ENCODE measurements at places on chromosomes 3 and 15.

DNA sequence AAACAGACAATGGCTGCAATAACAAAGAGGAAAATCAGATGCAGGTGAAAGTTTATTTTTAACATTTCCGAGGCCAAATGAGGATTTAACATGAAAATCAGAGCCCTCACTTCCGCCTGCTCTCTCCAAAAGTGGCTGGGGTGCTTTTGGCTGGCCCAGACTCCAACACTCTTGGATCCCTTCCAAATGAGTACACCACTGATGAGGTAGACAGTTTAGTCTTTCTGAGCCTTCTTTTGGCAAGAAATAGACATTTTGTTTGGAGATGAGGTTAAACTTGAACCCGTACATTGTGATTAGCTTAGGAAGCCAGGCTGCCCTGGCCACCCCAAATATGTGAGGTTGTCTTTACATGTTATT lies 51.0 kb upstream of the TRA2B start:
- DNase-seq = no peak

GRCh38 chr15:80437334-80437891 lies 33.2 kb downstream of the ARNT2 start:
- no peak for DNase-seq

DNA sequence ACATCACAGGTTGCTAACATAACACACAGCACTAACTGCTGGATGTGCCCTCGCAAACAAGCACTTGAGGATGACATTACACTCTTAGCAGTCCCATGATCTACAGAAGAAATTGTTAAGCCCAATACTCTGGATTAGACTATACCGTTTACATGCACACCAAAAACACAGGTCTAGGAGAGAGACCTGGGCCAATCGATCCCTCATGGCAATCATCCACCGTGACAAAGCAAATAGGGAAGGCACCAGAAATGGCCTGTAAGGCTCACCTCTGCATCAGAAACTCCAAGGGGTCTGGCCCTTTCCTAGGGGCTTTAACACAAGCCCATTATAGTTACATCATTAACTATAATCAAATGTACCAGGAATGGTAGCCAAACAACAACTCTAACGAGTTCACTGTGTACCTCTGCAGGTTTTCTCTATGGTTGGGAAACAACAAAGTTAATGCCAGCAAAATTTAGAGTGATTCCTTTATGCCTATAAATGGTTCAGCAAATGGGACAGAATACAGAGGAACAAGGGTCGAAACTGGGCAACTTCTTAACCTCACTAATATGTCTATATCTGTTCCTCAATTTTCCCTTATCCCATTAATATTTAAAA lies 18.5 kb downstream of the TRANK1 start:
- no peak for DNase-seq

GRCh38 chr3:194312743-194313281 lies 38.3 kb downstream of the CPN2 start:
- DNase-seq = no peak

GRCh38 chr15:40368719-40369473 lies 10.9 kb downstream of the DISP2 start:
- no peak for DNase-seq

GRCh38 chr15:41512940-41513505 lies 604 bp downstream of the LTK start:
- peak; percentile 36 for DNase-seq

DNA sequence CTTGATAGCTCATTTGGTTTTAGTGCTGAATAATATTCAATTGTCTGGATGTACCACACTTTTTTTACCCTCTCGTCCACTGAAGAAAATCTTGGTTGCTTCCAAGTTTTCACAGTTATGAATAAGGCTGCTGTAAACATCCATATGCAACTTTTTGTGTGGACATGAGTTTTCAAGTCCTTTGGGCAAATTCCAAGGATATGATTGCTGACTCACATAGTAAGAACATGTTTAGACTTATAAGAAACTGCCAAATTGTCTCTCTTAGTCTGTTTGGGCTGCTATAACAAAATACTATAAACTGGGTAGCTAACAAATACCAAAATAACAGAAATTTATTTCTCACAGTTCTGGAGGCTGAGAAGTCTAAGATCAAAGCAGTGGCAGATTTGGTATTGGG lies 59.5 kb upstream of the TNFSF10 start:
- DNase-seq = no peak

DNA sequence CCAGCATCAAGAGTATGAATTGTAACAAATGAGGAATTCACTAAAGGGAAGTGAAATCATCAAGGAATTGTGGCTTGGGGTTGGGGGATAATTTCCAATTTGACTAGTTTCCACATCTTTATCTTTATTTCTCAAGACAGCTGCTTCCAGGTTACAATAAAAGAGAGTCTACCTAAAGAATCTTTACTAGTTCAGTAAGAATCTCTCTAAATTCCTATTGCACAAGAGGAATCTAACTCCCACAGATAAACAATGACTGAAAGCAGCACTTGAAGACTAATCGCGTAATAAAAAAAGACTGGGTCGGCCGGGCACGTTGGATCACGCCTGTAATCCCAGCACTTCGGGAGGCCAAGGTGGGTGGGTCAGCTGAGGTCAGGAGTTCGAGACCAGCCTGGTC lies 194.4 kb downstream of the KBTBD8 start:
- DNase-seq = no peak

GRCh38 chr15:76006136-76006778 lies 6.0 kb downstream of the NRG4 start:
- DNase-seq = peak; percentile 19

- DNase-seq = no peak
Measured at GRCh38 chr3:10517627-10518026, 12.2 kb upstream of the ATP2B2 start.

GRCh38 chr3:15300323-15301078 lies 31.9 kb downstream of the SH3BP5 start:
- peak; percentile 60 for DNase-seq

- no peak for DNase-seq
Measured at GRCh38 chr3:47404431-47404876, 23.6 kb downstream of the PTPN23 start.

- no peak for DNase-seq
Measured at GRCh38 chr15:90291679-90292356, 26.3 kb downstream of the NGRN start.

DNA sequence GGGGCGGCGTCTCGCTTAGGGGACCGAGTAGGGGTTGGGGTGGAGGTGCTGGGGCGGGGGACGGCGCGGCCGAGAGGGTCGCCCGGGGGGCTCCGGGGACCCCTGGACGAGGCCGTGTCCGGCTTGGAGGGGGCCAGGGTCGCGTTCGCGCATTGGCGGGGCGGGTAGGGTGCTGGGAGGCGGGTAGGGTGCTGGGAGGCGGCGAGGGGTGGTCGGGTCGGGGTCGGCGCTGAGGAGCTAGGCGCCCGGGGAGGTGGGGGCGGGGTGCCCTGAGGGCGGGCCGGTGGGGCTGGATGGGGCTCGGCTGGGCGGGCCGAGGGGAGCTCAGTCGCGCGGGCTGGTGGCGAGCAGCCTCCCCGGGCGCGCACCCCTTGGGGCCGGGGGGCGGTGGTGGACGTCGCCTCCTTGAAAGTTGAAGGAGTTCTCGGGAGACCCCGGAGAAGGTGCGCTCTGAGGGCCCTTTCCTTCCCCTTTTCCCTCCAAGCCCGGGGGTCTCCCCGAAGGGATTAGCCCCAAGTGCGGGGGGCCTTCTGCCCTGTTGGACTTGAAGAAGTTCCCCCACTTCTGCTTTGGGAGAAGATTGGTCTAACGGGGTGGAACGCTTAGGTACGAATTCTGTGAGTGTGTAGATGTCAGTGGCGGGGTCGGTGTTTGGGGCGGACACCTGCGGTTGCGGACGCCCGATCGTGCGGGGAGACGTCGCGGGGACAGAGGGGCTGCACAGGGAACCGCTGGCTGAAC lies 543 bp downstream of the MEF2A start:
- DNase-seq = peak; percentile 13

DNA sequence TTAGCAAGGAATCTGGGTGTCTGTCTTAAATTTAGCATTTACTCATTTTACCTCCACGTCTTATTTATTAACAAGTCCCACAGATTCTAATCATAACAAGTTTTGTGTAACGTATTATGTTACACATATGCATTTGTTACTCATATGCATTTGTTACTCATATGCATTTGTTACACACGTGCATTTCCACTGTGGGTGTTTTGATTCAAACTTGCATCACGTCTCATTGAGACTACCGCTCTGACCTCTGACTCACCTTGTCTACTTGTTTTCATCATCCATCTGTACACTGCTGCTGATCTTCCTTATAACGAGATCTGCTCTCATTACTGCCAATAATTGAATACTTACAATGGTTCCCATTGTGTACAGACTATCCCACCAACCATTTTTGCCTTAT lies 1141.4 kb downstream of the TBL1XR1 start:
- no peak for DNase-seq

DNA sequence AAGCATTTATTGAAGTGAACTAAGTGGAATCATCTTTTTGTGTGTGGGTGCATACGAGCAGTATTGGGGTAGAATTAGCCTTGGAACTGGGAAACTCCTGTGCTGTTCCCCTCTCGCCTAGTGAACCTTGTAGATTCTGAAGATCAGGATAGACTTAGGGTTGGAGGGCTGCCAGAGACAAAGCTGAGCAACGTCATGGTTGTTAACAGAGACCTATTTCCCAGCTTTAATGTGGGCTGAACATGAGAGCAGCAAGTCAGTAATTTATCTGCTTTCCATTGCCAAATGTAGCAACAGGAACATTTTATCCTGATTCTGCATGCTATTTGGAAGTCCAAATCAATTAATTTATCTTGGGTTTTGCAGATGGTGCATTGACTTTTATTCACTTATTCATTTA lies 246.6 kb downstream of the IL20RB start:
- DNase-seq = no peak

DNA sequence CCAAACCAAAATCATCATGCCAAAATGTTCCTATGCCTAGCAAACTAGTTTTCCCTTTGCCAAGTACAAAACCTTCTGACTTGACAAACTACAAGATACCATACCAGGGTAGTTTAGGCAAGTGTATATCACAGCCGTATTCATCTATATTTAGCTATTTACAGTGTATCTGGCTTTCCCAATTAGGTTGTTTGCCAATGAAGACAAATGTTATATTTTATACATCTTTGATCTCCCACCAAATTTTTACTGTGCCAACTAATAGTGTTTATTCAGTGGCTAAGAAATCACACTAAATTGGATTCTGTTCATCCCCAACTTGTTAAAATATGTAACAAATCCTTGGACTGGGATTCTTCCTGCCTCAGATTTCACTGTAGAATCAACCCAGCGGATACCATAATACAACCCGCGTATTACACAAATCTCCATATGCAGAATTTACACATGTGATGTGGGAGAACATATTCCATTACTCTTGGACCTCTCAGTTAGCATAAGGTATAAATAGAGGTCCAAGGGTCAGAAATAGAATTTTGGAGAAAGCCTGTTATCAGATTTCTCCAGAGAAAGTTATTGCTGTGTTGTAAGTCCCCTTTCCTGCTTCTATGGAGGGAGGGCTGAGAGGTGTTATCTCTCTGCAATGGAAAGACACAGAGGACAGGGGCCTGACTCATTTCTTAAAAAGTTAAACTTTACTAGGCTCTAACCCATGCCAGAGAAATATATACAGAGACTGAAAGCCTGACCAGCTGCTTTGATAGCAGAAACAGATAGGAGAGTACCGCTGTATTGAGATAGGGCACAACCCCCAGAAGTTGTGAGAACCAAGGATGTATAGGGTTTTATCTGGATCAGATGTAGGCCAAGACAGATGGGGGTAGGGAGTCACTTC lies 467.0 kb downstream of the FGF12 start:
- no peak for DNase-seq

DNA sequence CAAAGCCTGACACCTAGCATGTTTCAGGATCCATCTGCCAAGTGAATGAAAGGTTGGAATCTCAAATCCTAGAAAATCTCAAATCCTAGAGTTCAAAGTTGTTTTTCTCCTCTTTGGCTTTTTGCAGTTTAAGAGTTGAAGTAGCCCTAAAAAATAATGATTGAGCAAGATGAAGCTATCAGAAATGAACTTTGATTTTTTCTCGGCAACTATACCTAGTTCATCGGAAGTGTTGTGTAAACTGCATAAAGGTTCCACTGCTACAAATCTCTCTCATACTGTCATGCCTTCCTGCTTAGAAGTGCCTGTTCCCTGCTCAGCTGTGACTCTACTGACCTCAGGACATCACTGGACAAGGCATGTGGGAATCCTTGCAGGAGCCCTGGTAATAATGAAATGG lies 35.8 kb upstream of the FOXB1 start:
- no peak for DNase-seq

DNA sequence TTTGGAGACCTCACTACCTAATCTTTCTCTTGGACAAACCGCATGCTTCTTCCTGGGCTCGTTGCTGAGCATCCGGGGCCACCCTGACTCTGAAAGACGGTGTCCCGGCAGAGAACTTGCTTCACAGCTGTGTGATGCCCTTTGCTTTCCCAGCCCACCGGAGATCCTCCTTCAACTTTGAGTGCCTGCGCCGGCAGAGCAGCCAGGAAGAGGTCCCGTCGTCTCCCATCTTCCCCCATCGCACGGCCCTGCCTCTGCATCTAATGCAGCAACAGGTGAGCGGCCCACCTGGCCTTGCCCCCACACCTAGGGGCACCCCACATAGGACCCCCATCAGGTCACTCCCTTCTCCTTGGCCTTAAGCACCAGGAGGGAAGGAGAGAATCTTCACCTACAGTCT lies 37.7 kb downstream of the CHDH start:
- DNase-seq = no peak

DNA sequence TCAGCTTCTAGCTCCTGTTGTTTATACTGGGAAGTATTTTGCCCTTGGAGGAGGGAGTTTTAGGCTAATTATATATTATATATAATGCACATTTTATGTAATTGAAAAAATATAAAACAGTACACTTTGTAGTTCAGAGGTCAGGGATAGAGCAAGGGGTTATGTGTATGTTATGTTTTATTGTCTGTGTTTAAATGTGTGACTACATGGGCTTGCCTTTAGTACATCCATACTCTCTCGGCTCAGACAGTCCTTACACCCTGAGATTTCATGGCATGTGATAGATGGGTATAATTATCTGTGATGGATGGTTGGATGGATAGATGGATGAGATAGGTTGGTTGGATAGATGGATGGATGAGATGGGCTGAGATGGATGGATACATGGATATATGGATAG lies 17.4 kb upstream of the ST3GAL6 start:
- no peak for DNase-seq

- DNase-seq = no peak
Measured at GRCh38 chr3:183339461-183340086, 86.5 kb downstream of the B3GNT5 start.

- DNase-seq = no peak
Measured at GRCh38 chr15:60961541-60962485, 267.3 kb downstream of the RORA start.

- DNase-seq = no peak
Measured at GRCh38 chr3:54034971-54035370, 87.4 kb upstream of the CACNA2D3 start.

- DNase-seq = no peak
Measured at GRCh38 chr15:51652084-51652668, 29.1 kb upstream of the SCG3 start.

GRCh38 chr3:30614943-30615342 lies 8.5 kb downstream of the TGFBR2 start:
- DNase-seq = no peak

DNA sequence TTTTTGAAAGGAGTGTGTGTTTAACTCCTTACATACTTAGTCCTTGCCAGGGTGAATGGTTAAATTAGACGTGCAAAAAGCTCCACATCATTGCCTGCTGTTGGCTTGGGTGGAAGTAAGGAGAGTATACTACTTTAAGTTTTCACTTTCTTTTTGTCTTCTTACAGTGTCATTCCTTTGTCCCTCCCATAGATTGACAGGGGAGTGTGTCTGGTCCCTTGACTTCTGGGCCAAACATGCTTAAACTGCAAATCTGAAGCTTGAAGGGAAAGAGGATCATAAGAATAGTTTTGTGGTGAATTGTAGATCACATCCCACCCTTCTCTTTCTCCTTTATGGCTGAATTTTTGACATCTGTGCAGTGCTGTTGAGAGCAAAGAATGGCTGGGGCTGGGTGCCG lies 355.8 kb upstream of the C2CD4B start:
- no peak for DNase-seq

Data from CD4-positive, alpha-beta T cell treated with Interferon gamma for 1 hour (primary cell).